ENCODE measurements at places on chromosomes 16 and 17.

DNA sequence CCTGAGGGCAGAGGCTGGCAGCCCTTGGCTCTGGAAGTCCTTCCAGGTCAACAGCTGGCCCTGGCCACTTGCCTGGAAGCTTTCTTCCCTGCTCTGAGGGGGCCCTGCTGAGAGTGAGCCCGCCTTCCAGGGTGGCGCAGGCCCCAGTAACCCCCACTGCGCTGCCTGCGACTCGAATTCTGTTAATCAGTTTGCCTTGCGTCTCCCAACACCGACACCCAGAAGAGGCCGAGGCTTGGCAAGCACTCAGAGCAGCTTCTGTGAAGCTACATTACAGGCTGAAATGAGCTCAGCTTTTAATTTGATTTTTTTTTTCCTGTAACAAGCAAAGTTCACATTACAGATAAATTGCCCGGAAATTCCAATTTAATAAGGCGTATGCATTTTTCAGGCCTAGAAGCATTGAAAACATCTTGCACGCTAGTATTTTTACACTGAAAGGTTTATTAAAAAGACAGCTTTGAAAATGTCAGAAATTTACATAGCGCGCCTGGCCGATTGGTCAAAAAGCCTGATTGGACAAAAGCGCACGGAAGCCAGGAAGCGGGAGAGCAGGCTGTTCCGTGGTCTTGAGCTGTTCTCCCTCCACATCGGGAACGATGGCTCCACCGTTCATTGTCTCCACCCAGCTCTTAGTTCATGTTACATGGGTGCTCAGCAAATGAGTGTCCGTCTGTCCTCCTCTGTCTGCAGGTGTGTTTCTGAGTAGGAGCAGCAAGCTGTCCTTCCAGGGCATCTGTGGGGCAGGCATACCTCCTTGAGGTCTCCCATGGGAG, 65.5 kb upstream of the HSBP1 start:
- DNase-seq = no peak

DNA sequence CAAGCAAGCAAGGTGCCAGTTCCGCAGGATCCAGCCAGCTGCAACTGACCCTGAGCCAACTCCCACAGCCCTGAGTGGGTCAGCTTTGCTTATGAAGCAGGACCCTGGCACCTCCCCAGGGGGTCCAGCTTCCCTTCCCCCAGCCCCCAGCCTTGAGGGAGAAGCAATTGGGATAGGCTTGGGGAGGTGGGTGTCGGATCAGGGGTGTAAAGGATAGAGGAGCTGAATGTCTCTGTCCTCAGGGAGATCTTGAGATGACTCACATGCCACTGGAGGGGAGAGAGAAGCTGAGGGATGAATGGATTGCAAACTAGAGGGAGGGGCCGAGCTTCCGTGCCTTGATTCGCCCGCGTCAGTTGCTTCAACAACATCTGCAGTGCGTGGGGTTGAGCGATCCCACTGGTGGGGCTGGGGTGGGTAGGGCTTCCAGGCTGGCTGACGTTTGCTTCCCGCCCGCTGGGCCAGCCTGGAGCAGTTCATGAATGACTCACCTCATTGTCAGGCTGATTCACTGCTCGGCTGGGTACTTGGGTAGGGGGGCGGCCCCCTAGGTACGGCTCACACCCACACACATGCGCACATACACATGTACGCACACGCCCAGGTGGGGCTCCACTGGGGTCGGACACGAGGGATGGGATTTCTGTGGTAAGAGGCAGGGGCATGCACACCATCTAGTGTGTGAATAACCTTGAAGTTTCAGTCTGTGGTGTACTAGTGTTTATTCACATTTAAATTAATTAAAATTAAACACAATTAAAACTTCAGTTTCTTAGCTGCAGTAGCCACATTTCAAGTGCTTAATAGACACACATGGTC, 3.6 kb upstream of the HROB start:
- DNase-seq = peak; percentile 22

- DNase-seq = no peak
Observed at GRCh38 chr16:68093816-68094613, 8.8 kb downstream of the NFATC3 start.

DNA sequence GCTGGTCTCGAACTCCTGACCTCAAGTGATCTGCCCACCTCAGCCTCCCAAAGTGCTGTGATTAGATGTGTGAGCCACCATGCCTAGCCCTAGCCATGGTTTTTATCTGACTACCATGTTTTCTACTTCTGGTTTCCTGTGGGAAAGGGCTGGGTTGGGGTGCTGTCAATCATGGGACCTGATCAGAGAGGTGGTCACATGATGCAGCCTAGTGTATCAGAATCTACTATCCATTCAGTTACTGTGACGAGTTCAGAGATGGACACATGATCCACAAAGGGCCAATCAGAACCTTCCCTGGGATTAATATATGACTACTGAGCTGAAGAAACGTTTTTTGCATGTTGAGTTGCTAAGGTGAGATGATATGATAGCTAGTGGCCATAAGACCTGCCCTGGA, 59.1 kb downstream of the ABCC6 start:
- no peak for DNase-seq

GRCh38 chr17:69710926-69711325, 296.4 kb downstream of the MAP2K6 start:
- DNase-seq = no peak

DNA sequence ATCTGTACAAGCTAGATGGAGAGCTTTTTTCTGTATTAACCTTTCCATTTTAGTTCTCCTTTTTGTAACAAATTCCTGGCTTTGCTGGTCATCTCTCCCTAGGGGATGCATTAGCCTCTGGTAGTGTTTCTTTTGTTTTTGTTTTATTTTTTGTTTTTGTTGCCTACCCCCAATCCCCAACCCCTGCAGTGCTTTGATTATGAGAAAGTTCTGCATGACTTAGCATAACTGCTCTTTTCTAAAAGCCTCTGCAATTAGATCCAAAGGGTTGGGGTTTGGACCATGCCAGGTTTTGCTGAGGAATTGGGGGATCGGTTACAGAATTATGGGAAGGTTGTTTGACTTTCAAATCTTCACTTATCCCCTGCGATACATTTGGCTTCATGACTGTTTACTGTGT, 98.2 kb downstream of the ADAMTS18 start:
- no peak for DNase-seq

GRCh38 chr16:12435730-12436129, 368.0 kb downstream of the CPPED1 start:
- DNase-seq = no peak

GRCh38 chr17:54971901-54972300, 3.3 kb downstream of the STXBP4 start:
- no peak for DNase-seq

DNA sequence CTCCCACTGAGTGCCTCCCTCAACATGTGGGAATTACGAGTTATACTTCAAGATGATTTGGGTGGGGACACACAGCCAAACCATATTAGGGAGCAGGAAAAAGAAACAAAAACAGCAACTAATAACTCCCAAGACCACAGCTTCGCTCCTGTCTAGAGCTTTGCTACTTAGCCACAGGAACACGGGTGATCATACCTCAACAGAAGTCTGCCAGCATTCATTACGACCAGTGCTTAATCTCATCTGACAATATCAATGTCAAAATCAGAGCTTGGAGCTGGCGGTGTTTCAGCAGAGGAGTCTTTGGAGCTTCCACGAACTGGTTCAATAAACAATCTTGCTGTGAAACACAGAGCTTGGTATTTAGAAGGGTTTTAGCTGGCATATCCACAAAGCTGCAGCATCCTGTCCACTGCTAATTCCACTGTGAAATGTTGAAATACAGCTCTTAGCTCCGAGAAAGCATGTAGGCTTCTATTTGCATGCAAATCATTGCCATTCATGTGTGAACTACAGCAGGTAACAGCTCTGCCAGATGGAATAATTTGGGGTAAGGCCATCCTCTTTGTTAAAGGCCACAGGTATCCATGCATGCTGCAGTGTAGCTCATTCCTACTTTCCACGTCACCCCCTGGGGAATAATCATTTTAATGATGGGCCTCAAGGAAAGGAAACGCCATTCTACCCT, 128.4 kb upstream of the GOT2 start:
- no peak for DNase-seq

DNA sequence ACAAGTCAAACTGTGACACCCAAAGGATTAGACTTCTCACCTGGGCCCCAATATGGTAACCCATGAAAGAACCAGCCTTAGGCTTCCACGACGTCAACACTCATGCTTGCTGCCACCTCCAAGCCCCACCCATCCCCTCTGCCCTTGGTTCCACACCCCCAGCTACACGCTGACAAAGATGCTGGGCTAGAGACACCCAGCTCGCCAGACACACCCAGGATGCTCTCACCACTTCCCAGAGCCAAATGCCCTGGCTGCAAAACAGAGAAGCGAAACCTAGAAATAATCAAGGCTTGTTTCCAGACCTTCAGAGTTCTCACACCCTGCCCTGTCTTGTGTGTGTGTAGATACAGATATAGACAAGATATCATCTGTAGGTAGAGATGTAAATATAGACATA, 26.0 kb upstream of the ADCY9 start:
- no peak for DNase-seq

DNA sequence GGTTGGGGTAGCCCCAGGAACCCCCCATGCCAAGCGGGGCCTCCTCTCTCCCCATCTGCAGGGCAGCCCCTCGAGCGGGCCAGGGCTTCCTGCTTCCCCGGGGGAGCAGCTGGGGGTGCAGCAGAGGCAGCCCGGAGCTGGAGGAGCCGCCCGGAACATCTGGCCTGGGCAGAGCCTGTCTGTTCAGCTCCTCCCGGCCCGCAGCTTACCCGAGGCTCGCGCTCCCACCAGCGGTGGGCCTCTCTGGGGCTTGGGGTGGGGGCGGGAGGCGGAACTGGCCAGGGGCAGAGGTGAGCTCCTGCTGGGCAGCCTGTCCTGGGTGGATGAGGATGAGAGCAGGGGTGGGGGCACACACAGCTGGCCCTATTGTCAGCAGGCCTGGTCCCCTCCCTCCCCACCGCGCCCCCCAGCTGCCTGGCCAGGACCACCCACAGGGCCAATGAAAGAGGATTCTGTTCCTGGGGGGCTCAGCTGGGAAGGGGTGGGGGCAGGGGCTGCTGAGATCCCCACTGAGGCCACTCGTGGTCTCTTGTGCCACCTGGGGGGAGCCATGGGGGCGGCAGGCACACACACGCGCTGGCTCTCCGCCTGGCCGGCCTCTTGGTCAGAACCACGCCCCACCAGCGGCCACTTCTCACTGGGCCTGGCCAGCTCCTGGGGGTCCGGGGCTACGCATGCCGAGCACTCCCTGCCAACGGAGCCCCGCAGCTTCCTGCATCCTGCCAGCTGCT, 34.7 kb downstream of the BAHCC1 start:
- no peak for DNase-seq

DNA sequence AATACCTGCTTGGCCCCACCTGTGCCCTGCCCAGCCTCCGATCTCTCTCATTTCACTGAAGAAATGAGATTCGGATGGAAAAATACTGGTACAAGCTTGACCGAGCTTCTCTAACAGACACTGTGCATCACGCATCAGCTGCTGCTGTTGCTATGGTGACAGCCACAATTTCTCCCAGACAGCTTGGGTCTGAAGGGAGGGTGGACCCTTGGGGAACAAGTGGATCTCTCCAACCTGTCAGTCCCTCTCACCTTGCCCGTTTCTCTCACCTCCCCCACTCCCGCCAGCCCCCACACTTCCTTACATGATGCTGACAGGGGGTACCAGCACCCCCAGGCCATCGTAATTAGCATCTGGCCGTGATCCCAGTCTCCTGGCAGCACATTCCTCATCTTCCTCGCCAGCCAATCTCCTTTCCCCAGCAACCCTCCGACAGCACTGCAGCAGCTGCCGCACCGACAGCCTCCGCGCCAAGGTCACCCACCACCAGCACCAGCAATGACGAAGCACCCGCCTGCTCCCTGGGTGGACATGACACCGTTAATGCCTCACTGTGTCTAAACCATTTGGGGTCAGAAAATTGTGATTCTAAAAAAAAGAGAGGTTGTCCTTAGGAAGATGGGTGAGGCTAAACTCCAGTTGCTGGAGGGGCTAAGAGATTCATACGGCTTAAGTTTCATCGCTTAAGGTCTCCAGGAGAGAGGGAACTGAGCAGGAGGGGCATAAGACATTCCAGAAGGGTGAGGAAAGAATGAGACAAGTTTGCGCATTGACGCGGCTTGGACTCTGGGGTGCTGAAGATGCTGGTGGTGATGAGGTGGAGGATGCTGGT, 58.6 kb upstream of the TNRC6A start:
- peak; percentile 18 for DNase-seq

DNA sequence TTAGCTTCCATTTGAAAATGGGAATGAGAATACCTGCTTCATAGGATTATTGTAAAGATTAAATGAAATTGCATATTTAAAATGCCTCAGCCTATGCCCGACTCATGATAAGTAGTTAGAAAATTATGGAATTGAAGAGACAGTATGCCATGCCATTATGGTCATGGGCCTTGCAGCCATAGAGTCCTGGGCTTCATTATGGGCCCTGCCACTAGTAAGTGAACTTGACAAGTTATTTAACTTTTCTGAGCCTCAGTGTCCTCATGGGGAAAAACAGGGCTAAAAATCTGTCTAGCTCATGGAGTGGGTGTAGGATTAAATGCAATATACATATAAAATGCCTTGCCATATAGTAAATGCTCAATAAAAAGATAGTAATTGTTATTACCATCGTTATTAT, 133.2 kb downstream of the NPIPB5 start:
- no peak for DNase-seq

DNA sequence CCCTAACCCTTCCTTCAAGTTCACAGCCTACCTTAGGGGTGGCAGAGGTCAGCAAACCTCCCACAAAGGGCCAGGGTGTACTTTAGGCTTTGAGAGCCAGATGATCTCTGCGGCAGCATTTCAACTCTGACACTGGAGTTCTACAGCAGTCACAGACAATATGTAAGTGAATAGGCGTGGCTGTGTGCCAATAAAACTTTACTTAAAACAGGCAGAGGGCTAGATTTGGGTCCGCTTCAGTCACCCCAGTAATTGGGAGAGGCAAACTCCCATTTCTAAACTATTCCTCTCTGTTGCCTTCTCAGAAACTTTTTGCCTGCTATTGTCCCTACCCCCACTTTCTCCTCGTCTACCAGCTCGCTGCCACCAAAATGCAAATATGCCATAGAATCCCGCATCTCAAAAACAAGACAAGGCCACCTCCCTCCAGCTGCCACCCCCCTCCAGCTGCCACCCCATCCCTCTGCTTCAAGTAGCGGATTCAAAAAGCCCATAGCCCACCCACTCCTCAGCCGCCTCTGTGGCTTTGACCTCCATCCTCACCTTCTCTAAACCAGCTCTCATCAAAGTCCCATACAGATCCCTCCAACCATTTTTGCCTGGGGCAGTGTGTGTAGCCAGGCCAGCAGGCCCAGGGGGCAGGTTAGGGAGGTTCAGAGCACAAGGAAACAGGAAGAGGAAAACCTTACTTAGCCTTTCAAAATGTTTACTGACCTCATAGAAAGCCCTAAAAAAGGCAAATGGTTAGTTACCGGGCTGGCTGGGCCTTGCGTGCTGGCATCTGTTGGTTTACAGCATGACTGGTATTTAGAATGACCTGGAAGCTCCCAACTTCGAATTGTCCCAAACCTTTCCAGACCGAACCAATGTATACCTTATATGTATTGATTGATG, 19.9 kb upstream of the DNAH17 start:
- DNase-seq = no peak

DNA sequence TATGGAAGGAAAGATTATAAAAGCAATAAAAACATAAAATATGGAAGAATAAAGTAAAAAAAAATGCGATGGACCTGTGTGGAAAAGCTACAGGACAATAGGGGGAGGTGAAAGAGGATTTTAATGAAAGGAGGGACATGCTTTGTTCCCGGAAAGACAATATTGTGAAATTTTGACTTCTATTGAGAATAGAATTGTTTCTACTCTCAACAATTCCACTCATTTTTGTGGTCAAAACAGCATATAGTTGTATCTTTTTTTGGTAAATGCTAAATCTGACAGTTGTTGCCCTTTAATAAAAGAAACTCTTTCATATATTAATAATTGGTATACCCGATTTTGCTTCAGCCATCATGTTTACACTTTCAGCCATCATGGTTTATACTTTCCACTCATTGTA, 22.9 kb upstream of the APPBP2 start:
- no peak for DNase-seq

GRCh38 chr16:73846356-73846755, 450.3 kb upstream of the PSMD7 start:
- DNase-seq = no peak

All from NCI-H2081 treated with DMSO at 0.1 percent for 48 hours (cell line).